ENCODE measurements at places on chromosomes 12 and 14. TPM values are rescaled to one million over a fixed set of nuclear protein-coding genes. Genes with fewer than 3 reads are reported as not detected.
A peak's percentile ranks its signal among the peaks of the same experiment; 100 is the strongest.

The SMIM10L1 gene
- total RNA-seq: 10.8 TPM

The SERPINA12 gene
- not detected for total RNA-seq

The CABP1 gene
- total RNA-seq: 0.27 TPM

DNA sequence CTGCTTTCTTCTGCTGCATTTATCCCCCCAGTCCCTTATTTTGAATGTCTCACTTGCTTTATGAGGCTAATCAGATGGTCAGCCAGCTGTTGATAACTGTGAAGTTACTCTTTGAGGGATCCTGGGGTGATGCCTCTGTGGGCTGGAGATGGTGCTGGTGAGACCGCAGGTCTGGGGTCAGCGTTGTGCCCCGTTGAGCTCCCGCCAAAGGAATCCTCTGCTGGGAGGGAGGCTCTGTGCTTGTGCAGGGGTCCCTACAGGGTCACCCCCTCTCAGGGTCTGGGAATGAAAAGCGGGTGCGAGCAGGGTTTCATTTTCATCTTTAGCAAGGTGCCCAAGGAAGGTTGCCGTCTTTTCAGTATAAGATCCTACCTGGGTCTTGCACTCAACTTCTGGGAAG lies 161.2 kb upstream of the RTL1 start:
- H3K4me1 ChIP-seq: no peaks in the 10 kb centered on the region
- H3K36me3 ChIP-seq: no peaks in the 10 kb centered on the region
- no peak overlapping the region for H3K4me3 ChIP-seq
- H3K27me3 ChIP-seq: no peaks in the 10 kb centered on the region

DNA sequence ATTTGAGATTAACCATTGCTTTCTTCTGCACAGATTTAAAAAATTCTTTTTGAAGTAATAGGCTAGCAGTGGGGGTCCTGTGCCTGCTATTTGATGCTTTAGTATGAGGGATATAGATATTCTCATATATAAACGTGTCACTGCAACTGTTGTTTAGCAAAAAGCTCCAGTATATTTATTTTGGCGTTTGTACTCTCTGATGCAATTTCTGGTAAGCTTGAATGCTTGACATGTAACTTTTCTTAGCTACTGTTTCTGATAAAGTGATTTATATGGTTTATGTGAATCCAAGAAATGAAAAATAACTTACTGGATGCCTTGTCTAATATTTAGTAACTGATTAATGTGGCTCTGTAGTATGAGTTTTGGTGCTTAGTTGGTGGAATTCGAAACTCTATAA lies 77.1 kb downstream of the TTLL5 start:
- no peak overlapping the region for H3K27ac ChIP-seq
- H3K27me3 ChIP-seq: no peaks in the 10 kb centered on the region
- H3K4me3 ChIP-seq: no peak overlapping the region
- H3K36me3 ChIP-seq: peaks cover 17% of the 10 kb centered on the region

- peaks cover 4% of the 10 kb centered on the region for H3K4me1 ChIP-seq
- H3K27ac ChIP-seq: no peak overlapping the region
- H3K36me3 ChIP-seq: no peaks in the 10 kb centered on the region
- H3K4me3 ChIP-seq: no peak overlapping the region
- peak; percentile 31 for DNase-seq
Observed at GRCh38 chr14:20855652-20856291, 35.4 kb upstream of the RNASE3 start.
